ENCODE measurements at places on chromosomes 1 and 21. TPM values are rescaled to one million over a fixed set of nuclear protein-coding genes. Genes with fewer than 3 reads are reported as not detected.
A peak's percentile ranks its signal among the peaks of the same experiment; 100 is the strongest.

Gene MTARC1
- polyA plus RNA-seq = 0.72 TPM

- no peak for DNase-seq
These were observed 31.3 kb downstream of the CA6 start for GRCh38 chr1:8976896-8977450.

Gene SH2D1B
- not detected for polyA plus RNA-seq

DNA sequence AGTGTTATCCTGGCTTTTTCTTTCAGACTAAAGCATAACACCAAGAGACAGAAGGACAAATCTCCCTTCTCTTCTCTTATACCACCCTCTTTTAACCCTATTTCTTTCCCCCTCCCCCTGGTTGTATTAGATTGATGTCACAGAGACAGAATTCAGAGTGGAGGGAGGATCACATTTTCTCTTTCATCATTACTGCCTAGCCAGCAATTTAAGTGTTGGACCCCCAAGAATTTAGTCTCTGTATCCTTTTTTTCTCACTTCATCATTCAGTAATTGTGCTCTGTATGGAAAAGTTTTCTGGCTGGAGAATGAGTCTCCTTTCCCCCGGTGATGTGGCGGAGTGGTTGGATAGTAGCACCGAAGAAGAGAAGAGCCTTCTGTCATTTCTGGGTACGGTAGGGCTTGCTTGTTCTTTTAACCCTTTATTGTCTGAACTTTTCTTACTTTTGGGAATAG, 124.8 kb downstream of the CLEC20A start:
- no peak for DNase-seq

- DNase-seq = no peak
These were observed 38.5 kb upstream of the SLC19A1 start for GRCh38 chr21:45580576-45581321.

Gene DNALI1
- 5.5 TPM for polyA plus RNA-seq

DNA sequence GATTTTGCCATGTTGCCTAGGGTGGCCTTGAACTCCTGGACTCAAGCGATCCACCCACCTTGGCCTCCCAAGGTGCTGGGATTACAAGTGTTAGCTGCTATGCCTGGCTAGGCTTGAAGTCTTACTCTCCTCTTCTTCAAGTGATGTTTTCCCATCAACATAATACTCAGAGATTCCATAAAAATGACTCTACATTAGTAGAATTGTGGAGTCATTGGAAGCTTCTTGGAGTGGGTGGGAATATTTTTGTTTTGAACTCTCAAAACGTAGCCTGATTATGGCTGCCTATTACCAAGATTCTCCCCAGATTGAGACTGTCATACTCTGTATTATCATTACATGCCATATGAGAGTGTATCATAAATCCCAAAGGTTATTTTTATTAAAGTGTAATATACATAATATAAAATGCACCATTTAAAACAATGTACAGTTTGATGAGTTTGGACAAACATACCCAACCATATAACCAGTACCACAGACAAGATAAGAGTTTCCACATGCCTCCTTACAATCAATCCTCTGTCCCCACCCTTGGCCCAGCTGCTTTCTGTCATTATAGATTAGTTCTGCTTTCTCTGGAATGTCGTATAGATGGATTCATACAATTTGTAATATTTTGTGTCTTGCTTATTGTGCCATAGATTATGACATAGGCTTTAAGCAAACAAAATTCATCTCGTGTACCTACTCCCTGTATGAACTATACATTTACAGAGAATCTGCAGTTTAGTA, 8.0 kb upstream of the DNM3 start:
- no peak for DNase-seq

Gene ADGRL2
- 24.2 TPM for polyA plus RNA-seq

Gene LAX1
- polyA plus RNA-seq = 0.02 TPM

Gene TNFRSF8
- polyA plus RNA-seq = not detected

DNA sequence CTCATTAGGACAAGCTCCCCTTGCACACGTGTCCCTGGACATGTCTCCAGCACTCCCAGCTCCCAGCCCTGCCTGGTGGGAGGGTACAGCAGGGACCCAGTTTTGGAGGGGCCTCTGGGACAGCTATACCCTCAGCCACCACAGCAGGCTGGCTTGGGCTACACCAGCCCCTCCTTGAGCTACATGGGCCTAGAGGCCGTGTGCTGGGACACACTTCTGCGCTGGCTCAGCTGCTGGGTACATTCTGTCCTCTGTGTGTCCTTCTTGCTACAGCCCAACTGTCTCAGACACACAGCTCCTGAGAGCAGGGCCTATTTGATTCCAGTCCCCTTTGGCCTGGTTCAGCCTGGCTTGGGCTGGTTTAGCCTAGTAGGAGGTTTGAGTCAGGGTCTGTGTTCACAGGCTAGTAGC, 26.7 kb downstream of the DMAP1 start:
- no peak for DNase-seq

Gene E2F2
- 0.11 TPM for polyA plus RNA-seq

Gene PGLYRP4
- polyA plus RNA-seq = not detected

Gene TMOD4
- 0.16 TPM for polyA plus RNA-seq

DNA sequence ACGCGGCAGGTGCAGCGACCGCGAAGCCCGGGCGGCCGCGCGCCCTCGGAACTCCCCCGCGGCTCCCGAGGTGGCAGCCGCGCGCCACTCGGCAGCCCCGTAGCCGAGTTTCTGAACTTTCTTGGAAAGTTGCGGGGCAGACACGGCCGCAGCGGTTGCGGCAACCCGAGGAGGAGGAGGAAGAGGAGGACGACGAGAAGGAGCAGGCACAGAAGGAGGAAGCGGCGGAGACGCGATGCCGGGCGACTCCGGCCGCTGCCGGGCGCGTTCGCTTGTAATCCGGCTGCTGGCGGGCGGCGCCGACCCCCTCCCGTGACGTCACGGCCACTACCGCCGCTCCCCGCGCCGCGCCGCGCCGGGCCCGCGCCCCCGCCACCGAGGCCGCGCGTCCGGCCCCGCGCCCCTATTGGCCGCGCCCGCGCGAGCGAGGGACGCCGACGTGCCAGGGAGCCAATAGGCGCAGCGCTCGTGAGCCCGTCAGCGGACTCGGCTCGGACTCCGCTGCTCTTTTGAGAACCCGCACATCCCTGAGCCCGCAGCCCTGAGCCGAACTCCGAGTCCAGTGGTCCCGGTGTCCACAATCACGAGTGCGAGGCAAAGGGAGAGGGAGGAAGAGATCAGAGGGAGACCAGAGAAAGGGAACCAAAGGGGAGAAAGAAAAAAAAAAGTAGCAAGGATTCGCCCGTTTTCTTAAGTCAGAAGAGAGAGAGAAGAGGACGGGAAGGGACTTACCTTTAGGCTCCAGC, 736 bp upstream of the BARHL2 start:
- DNase-seq = no peak

GRCh38 chr1:29171089-29171488, 10.6 kb downstream of the SRSF4 start:
- DNase-seq = no peak

DNA sequence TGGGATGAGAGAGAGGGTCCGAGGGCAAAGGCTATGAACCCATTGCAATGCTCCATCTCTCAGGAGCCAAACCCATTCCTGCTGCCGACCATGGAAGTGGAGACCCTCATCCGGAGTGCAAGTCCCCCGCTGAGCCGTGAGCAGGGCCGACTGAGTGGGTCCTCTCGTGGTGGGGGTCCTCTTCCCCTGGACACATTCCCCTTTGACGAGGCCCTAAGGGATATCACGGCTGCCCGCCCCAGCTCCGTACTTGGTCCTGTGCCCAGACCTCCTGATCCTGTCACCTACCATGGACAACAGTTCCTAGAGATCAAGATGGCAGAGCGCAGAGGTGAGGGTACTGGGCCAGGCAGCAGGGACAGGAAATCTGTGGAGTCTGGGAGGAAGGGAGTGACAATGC, 11.0 kb downstream of the HYI start:
- no peak for DNase-seq

Gene KPNA6
- polyA plus RNA-seq = 26.6 TPM

GRCh38 chr21:43634618-43635017, 24.7 kb downstream of the HSF2BP start:
- DNase-seq = no peak

DNA sequence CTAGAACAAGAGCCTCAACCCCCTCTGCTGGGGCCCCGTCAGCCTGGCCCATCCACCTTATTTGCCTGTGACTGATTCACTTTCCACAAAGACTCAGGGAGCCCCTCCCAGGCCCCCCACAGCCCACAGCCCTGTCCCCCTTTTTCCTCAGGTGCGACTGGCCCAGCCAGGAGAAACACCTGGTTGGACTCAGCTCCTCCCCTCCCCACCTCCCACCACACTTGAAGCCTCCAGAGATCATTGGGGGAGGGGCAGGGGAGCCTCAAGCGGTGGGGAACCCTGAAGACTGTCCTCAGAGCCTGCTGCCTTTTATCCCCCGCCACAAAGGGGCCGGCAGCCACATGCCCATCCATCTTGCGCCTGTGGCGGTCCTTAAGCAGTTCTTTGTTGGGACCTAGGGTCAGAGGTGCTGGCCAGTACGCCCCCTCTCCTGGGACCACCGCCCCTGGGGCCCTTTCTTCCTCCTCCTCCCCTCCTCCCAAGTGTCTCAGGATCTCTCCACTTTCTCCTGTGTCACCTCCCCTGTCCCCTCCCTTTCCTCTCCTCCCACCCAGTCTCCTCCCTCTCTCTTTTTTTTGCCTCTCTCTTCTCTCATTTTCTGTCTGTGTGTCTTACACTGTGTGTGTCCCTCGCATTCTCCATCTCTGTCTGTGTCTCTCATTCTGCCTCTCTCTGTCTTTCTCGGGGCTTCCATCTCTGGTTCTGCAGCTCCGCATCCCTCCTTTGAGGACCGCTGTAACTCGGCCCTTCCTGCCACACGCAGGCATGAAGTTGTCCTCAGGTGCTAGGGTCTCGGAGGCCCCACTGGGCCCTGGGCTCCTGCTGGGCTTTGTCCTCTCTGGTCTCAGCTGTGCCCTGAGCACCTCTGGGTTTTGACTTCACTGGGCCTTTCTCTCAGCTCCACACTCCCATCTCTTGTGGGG, 12.2 kb downstream of the CRABP2 start:
- no peak for DNase-seq

Gene NID1
- 116 TPM for polyA plus RNA-seq

Gene SLC25A33
- polyA plus RNA-seq = 2.7 TPM

GRCh38 chr1:96076589-96076988, 645.0 kb upstream of the PTBP2 start:
- DNase-seq = no peak

GRCh38 chr1:24189528-24189927, 2.4 kb upstream of the IFNLR1 start:
- DNase-seq = no peak

- no peak for DNase-seq
These were observed 2.2 kb downstream of the KIRREL1 start for GRCh38 chr1:157995583-157996169.

Gene SLAMF9
- not detected for polyA plus RNA-seq

DNA sequence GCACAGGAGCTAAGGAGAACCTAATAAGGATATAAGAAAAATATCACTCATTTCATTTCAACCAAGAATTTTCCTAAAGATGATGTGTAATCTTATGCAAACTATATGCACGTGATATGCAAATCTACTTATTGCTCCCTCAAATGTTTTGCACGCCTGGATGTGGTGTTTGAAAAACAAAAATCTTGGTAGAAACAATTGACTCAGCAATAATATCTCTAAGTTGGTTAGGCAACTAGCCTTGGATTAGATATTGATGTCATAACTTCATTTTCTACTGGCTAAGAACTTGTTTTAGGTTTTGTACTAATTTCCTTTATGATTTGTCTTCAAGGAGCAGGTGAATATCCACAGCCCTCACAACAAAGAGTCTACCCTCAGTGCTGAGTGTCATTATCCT, 164.6 kb downstream of the TM2D1 start:
- DNase-seq = no peak

Gene FALEC
- 0.17 TPM for polyA plus RNA-seq

GRCh38 chr1:229627003-229627402, 956 bp downstream of the URB2 start:
- DNase-seq = no peak

DNA sequence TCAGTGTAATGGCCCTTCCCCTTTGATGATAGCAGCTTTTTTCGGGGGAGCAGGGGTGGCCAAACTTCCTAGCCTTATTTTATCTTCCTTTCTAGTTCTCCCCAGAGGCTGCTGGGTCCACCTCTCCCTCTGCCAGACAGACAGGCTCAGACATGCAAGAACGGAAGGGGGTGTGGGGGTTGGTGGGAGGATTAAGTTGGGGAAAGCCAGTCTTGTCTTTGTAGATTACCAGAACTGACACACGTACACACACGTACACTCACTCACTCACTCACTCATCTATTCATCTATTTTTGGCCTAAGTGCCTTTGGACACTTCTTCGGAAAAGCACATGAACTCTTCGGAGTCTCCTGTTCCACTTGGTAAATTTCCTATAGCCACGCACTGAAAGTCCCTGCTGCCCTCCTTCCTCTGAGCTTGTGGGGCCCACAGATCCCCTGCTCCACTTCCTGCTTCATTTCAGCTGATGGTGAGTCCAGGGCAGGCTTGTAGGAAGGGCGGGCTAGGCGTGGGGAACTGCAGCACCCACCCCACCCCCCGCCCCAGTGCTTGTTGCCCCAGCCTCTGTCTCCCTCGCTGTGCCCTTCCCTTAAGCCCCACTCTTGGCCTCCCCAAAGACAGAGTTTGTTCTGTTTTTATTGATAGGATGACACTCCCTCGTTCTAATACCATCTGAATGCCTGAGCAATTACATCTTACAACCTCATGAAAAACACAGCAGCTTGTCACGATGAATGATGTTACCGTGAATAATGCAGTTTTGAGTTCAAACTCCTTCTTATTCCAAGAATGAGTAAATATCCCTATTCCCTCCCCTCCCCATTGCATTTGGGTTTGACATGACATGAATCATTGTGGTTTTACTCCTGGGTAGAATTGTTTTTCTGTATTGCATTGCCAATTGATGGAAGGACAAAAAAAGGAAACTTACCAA, 60.7 kb upstream of the ATP5PO start:
- peak; percentile 94 for DNase-seq

Gene HSPB7
- 32.5 TPM for polyA plus RNA-seq

Gene SPRR2A
- polyA plus RNA-seq = not detected

DNA sequence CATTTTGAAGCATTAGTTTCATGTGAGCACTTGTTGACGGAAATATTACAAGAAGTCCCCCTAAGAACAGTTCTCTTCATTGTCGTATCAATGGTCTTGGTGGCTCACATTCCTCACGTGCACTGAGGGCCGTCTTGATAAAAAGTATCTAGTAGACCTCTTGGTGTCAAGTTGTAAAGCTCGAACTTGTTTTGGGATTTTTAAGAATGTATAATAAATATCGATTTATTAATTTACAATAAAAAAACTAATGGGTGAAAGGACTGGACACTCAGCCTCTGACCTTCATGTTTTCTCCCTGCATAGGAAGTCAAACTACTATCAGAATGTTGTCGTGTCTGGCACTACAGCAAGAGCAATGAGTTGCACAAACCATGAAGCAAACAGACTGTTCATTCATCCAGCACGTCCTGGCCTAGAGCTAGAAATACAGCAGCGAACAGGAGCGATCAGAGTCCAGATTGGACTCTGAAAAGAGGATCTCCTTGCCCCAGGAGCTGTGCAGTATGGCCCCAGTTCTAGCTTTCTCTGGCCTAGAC, 319.2 kb downstream of the SMYD3 start:
- DNase-seq = no peak

Gene YBX1
- 486 TPM for polyA plus RNA-seq
